Upper lobe of left lung (tissue), 6 donors: ENCODE measurements at places on chromosomes 12 and 14. TPM values are rescaled to one million over a fixed set of nuclear protein-coding genes. Genes with fewer than 3 reads are reported as not detected.
A peak's percentile ranks its signal among the peaks of the same experiment; 100 is the strongest.

GRCh38 chr14:72679536-72680151, 214.3 kb downstream of the DPF3 start:
- no peak for DNase-seq

DNA sequence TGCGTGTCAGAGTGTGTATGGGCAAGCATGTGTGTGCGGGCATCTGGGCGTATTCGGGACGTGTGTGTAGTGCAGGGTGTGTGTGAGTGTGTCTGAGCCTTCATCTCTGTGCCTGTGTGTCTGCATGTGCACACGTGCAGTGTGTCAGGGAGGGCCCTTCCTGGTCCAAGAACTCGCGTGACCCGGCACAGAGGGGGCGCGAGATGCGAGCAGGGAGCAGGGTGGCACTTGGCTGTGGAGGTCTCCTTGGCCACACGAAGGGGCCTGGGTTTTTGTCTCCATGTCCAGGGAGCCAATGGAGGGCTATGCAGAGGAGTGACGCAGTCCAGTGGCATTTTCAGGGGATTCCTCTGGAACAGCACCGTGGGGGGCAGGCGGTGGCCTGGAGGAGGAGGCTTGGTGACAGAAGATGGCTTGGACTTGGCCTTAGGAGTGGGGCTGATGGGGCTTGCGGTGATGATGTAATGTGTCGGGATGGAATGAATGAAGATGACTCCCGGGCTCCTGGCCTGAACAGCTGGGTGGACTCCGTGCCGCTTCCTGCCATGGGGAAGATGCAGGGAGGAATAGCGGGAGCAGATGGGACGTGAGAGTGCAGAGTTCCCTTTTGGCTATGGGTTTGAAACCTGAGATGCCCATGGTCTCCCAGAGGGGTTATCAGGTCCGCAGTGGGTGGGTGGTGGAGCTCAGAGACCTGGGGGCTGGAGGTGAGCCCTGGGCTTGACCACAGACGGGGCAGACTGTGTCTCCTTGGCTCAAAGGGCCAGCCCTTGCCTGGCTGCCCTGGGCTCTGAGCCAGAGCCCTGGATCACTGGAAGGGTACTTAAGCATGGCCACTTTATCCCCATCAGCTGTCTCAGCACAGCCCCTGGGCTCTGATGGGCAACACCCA, 208.3 kb downstream of the PHETA1 start:
- peak; percentile 62 for DNase-seq

DNA sequence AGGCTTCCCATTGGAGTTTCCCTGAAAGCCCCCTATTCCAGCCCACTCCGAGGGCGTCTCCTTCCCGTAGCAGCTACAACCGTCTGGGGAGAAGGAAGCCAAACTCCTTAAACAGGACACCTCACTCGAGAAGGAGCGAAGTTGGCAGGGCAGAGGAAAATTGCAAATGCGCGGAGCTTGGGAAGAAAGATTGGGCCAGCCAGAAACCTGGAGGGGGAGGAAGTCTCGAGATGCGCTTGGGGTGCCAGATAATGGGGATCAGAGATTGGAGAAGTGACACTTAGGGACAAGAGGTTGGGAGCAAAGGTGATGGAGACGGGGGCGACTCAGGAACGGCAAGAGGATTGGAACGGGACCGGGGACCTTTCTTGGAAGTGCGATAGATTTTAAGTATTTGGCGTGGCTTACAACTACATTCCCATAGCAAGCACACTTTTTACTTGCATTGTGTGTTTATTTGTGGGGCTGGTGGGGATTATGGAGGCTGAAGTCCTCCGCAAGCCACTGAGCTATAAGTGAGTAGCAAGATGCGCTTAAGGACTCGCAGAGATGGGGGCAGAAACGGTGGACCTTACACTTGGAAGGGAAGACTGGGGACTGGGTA, 926 bp downstream of the HRK start:
- DNase-seq = no peak

- DNase-seq = no peak
Observed at GRCh38 chr12:108582978-108583770, 14.7 kb downstream of the TMEM119 start.

DNA sequence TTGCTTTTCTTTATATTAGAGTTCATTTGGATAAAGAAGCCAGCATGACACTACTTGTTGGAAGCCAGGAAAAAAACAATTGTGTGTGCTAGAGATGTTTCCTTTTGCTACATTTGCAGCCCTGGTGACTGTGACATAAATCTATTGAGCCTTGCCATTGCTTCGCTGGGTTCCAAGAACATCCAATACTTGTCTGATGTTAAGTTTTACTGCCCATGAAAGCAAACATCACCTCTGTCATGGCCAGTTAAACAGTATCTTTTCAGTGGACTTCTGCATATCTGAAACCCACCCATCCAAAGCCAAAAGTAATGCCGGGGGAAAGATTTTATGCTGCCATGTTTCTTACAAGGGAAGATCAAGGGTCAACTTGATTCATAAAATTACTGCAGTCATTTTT, 184.0 kb downstream of the MSRB3 start:
- no peak for DNase-seq

DNA sequence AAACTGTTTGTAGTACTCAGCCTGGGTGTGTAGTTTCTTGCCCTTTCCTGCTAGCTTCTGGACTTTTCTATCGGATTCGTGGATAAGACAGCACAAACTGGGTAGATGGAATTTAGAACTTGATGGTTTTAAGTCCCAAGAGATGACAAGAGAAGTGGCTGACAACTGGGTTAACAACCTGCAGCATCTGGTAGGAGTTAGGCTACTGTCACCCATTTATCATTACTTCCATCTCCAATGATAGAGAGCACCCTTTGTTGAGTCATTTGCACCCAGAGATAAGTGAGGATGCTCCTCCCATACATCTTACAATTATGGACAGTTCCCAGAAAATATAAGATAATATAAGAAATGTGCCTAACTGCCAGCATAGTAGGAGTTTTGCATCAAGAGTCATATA, 50.2 kb upstream of the FLRT2 start:
- no peak for DNase-seq

DNA sequence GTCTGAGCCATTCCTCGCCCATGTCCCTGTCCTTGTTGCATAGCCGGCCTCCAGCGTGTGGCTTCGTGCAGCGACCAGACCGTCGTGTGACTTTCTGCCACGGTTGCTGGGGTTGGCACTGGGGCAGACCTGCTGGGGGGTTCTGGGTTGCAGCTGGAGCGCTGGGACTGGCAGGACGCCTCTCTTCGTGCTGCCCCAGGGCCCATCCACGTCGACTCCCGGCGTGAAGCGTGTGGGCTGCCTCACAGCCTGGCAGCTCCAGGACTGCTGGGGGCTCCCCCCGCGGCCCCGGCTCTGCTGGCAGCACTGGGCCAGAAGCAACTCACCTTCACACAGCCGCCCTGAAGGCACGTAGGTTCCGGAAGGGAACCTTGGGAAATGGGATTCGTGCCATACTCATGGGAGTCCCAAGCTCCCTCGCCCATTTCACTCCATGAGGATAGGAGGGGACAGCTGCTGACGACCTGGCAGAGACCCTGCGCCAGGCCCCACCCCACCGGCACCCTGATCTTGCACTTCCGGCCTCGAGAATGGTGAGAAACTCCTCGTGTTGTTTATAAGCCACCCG, 51.9 kb downstream of the GALNT9 start:
- DNase-seq = no peak

GRCh38 chr12:31506515-31507306, 84.2 kb downstream of the DENND5B start:
- DNase-seq = no peak

DNA sequence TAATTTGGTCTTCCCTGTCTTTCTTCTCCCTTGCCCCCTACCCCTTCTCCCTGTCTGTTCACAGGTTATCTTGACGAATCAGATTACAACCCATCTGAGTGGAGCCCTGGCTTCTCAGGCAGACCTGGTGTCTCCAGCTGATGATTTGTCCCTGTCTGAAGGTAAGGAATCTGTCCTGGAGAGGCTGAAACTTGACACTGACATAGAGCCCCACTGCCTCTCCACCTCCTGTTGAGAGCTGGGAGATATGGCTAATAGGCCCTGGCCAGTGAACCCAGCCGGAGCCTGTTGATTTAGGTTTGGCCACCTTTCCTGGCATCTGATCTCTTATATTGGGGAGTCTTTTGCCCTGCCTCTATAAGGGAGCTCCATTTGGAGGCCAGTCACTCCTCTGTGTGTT, 472.2 kb downstream of the RAD51B start:
- no peak for DNase-seq

LRTM2 gene
- not detected for total RNA-seq

ACOT6 gene
- total RNA-seq = not detected

RHNO1 gene
- total RNA-seq = 12.5 TPM

METTL3 gene
- 52.4 TPM for total RNA-seq

OR6C2 gene
- total RNA-seq = not detected

PTPN6 gene
- total RNA-seq = 126 TPM

MYF5 gene
- total RNA-seq = not detected

VRTN gene
- total RNA-seq = not detected

FAM90A1 gene
- 0.34 TPM for total RNA-seq
